NCI-H1048 (cell line): ENCODE measurements at places on chromosomes 1 and 21.

DNA sequence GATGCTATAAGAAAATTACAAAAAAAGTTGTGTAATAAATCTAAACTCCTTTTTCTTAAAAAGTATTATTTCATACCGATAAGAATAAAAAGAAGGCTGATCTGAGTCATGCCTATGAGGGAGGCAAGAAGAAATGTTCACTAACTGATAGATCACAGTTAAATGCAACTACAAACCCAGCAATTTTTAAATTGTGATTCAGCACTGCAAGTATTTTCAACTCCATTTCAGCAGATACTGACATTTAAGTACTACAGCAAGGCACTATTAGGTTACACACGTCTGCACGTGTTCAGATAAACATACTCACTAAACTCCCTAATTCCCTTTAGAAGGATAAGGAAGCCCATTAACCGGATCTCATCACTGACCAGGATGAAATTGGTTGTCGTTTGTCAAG lies 213.3 kb upstream of the ZRANB2 start:
- no peak for DNase-seq

DNA sequence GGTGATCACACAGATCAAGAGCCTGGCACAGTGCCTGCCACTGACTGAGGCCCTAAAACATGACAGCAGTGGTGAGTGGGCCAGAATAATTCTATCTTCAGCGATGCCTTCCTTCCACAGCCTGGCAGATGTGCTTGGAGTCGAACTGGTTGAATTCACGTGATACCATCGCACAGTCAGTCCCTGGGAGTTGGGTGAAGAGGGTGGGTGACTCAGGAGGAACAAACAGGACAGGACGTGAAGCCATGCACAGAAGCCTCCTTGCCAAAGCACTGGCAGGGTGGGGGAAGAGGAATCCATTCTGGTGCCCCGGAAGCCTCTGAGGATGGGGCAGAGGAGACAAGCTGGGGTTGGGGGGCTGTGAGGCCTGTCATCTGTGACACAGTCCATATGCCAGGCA lies 80.3 kb upstream of the WNT4 start:
- no peak for DNase-seq

GRCh38 chr21:35988416-35989137 lies 71.7 kb downstream of the SETD4 start:
- DNase-seq = no peak

DNA sequence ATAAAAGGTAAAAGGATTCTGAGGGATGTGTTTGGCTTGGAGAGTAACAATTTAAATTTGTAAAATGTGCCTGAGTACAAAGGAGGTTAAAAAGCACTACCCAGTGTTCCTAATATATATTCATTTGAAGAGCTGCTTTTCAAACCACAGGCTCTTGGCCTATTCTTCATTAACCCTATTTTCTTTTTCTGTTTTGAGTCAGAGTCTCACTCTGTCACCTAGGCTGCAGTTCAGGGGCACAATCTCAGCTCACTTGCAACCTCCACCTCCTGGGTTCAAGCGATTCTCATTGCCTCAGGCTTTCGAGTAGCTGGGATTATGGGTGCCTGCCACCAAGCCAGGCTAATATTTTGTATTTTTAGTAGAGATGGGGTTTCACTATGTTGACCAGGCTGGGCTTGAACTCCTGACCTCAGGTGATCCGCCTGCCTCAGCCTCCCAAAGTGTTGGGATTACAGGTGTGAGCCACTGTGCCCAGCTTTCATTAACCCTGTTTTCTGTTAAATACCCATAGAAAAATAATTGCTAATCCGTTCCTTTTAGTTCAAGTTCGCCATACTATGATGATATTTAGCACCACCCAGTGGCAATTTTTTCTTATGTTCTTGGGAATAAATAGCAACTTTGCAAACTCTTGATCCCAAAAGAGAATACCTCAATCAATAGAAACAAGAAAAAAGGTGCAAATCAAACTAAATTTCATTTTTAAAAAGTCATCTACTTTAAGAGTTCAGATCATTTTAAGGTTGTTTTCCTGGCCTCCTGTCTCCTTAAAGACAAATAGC lies 30.5 kb downstream of the ZBTB8OS start:
- no peak for DNase-seq

DNA sequence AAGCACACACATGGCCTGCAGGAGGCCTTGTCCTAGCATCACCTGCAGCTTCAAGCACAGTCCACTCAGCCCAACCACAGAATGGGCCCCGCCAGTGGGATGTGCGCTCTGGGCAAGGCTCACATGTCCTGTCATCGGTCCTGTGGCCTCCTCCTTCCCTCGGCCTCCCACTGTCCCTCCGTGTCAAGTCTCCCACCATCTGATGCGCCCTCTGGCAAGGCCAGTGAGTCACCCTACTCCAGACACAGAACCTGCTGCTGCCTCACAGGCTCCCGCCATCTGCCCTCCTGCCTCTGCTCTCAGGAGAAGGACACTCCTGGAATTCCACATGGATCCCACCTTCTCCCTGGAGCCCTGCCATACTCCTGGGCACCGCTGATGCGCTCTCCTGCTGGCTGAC lies 14.2 kb downstream of the KCNAB2 start:
- DNase-seq = no peak

DNA sequence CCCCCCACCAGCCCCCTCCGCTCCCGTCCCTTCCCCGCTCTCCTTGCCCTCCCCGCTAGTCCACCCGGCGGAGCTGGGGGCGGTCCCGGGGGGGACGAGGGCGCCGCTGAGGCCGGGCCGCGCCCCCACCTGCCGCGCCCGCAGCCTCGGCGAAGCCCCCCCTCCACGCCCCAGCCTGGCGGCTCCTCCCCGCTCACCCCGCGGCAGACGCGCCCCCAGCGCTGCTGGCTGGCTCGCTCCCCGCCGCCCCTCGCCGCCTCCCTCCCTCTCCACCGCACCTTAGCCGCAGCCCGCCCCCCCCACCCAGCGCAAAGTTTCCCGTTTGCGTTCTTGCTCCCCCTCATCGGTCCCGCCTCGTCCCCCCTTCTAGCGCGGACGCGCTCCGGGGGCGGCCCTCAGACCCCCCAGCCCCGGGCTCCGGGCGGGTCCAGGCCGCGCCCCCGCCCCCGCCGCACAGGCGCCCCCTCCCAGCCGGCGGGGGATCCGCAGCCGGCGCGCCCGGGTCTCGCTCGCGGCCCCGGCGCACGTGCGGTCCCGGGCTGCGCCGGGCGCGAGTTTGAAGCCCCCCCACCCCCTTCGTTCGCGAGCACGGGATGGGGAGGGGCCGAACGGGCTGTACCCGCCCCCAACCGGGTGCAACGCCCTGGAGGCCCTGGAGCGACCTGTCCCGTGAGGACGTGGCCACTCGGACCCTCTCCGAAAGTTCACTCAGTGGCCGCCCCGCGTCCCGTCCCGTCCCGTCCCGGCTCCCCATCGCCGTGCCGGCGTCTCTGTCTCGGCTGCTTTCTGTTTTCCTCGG lies 623 bp downstream of the PTPRF start:
- no peak for DNase-seq

DNA sequence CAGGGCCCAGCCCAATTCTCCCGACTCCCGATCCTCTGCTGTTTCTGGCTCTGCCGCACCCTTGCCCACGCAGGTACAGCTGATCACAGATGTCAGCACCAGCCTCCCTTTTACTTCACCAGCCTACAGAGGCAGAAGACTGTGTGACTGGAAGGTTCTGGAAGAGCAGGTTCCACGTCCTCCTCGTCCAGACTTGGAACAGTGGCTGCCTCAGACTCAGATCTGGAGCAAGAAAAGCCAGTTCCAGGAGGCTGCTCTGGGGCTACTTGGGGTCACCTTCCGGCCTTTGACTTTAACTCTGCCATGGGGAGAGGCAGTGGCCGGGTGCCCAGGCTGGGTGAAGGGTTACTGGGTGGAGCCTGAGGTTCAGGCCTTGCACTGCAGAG lies 16.1 kb upstream of the KLHDC7A start:
- no peak for DNase-seq

DNA sequence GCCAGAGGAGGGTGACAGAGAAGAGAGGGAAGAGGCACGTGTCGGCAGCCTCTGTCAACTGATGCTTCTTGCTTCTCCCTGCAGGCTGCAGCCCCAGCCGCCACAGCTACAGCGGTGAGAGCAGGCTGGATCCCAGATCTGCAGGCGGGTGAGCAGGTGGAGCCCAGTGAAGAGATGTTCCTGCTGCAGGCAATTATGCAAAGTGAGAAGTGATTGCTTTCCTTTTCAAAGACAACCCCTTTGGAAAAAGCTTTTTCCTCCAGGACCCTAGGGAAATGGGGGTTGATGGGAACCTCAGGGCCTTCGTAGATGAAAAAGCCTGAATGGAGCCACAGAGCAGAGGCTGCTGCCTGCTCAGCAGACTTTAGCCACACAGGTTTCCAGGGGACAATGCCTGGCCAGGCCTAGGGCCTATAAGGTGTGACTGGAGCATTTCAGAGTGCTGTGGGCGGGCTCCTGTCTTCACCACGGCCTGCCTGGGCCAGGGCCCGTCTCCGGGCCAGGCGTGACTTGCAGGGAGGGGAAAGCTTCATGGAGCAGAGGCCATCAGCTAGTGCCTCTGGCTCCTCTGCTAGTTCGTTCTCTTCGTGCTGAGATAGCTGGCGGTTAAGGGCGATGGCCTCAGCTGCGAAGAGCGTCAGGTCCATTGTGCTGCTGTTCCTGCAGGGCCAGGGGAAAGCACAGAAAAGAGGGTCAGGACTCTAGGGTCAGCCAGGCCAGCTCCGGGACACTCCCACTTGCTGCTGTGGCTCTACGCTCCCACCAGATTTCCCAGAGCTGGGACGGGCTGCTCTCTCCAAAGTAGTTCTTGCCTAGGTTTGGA lies 6.9 kb upstream of the KNCN start:
- no peak for DNase-seq

DNA sequence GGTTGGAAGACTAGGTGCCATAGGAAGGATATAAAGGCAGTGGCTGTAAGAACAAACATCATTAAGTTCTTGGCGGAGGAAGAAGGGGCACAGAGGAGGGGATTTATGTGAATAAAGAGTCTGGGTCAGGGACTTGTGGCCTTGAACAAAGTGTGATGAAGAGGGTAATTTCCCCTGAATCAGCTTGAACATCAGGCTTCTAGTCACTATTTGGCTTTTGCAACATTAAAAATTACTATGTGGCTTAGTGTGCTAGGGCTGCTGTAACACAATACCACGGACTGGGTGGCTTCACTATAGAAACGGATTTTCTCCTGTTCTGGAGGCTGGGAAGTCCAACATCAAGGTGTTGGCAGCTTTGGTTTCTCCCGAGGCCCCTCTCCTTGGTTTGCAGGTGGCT lies 70.5 kb upstream of the CNIH3 start:
- DNase-seq = no peak

DNA sequence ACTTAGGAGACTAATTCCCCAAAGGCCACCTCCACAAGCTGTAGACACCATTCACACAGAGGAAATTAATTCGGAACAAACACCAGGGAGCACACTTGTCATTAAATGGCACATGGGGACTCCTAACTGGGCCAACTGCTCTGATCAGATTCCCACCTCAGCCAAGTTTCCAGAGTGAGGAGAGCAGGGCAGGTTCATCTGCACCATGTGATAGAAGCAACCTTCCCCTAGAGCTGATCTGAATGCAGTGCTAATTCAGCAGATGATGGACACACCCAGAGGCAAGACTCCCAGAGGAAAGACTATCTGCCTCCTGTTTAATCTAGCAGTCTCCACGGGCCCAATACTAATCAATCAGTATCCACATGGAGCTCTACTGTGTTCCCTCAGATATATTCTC lies 147.0 kb downstream of the VAV3 start:
- DNase-seq = no peak

GRCh38 chr21:16815243-16815642 lies 697.6 kb upstream of the CXADR start:
- DNase-seq = no peak

GRCh38 chr21:36310016-36310415 lies 10.0 kb upstream of the MORC3 start:
- DNase-seq = no peak

- no peak for DNase-seq
Measured at GRCh38 chr1:236979149-236979900, 24.9 kb downstream of the MT1HL1 start.

DNA sequence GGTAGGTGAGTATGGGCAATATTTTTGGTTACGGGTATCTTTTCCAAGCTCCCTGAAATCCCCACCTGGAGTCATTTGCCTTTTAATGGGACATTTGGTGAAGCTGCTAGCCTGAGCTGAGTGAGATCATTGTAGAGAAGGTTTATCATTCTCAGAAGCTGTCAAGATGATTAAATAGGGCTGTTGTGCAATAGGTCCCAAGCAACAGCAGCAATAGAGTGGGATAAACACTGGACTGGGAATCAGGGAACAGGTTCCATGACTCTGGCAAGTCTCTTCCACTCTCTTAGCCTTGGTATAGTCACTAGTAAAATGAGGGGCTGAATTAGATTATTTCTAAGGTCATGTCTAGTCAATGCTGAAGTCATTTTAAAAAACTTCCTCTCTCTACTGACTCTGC lies 30.3 kb upstream of the FAM78B start:
- no peak for DNase-seq

GRCh38 chr1:238223076-238223640 lies 332.4 kb upstream of the ZP4 start:
- DNase-seq = no peak

DNA sequence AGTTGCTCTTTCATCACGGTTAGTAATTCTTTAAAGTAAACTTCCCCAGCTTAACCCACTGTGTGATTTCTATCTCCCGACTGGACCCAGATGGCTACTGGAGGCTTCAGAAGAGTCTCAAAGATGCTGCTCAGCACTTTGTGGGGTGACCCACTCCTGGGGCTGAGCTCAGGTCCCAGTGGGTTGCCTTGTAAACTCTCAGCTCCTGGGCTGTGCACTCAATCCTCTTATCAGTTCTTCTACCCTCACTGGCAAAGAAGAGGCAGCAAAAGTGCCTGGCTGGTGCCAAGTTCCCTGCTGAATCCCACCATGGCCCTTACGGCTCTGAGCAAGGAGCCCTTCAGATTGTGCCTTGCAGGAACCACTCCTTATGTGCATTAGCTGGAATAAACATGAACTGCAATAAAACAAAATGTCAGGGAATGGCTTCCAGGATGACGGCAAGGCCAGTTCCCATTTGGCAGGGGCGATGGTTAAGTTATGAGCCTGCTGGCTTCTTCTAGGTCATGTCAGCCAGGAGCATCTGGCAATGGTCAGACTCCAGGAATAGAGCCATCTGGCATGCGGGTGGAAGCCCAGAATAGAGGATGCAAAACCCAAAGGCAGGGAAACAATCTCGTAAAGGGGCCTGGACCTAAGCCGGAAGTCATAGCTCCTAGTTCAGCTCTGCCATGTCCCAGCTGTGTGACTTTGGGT lies 6.8 kb downstream of the MYOC start:
- no peak for DNase-seq

DNA sequence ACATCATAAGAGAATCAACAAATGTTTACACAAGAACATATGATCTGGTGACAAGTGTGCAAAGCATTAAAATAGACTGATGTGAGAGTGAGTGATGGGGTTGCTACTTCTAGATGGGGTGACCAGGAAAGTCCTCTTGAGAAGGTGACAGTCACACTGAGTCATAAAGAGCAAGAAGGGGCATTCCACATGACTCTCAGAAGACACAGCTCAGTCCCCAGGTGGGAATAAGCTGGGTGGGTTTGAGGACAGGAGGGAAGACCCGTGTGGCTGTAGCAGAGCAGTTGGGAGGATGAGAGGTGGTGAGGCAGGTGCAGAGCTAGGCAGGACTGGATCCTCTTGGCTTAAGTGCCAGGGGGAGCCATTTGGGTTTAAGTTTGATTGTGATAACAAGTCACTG lies 53.1 kb downstream of the TNR start:
- DNase-seq = no peak

GRCh38 chr1:5375481-5375880 lies 616.7 kb downstream of the NPHP4 start:
- DNase-seq = no peak

- DNase-seq = peak; percentile 96
Measured at GRCh38 chr1:27772932-27773825, at the start of gene STX12. Gene STX12 (plus strand): TSS chr1:27773219. CDS start chr1:27773308, 89 bp downstream.

- no peak for DNase-seq
Measured at GRCh38 chr1:21696931-21697330, 27.8 kb upstream of the RAP1GAP start.

- DNase-seq = no peak
Measured at GRCh38 chr1:1046767-1047166, 26.8 kb downstream of the AGRN start.
